ENCODE measurements at places on chromosomes 12 and 14.

DNA sequence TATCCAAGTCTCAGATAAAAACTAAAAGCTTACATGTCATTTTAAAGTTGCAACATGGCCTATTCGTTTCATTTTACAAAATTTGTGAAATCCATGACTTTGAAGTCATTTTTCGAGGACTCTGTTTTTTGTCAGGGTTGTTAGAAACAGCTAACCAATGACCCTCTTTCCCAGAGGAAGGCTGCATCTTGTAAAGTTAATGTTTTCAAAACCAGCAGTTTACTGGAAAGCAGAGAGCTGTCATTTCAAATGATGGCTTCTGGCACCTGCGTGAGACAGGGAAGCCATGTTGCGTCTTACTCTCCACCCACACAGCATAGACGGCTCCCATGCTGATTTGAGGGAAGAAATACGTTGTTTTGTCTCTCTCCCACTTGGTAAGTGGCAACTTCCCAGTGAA is 50.1 kb upstream of the RTRAF start:
- H3K27ac ChIP-seq = no peak overlapping the region
- H3K4me1 ChIP-seq = no peaks in the 10 kb centered on the region
- H3K27me3 ChIP-seq = no peaks in the 10 kb centered on the region
- peak; percentile 34 for DNase-seq
- H3K4me3 ChIP-seq = no peak overlapping the region

DNA sequence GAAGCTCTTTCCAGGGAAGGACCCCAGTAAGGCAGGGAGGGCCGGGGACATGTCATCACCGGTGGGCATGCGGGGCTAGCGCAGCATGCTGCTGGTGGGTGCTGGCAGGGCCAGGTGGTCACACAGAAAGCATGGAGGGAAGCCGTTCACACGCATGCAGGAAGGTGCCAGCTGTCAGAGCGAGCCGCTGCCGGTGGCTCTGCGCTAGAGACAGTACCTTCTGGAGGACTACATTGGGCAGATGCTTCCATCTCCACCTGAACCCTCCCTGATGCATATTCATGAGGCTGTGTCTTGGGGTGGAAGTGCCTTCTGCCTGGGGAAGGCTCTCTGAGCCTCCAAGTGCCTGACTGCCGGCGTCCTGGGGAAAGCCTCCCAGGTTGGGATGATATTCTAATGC is 203.8 kb downstream of the CALM1 start:
- H3K27ac ChIP-seq = no peak overlapping the region
- peaks cover 7% of the 10 kb centered on the region for H3K4me1 ChIP-seq
- no peak overlapping the region for H3K4me3 ChIP-seq
- no peaks in the 10 kb centered on the region for H3K27me3 ChIP-seq
- no peaks in the 10 kb centered on the region for H3K36me3 ChIP-seq

GRCh38 chr12:113860059-113860820 is 105.9 kb downstream of the RBM19 start:
- H3K4me1 ChIP-seq = no peaks in the 10 kb centered on the region
- DNase-seq = no peak
- H3K27me3 ChIP-seq = no peaks in the 10 kb centered on the region
- no peaks in the 10 kb centered on the region for H3K36me3 ChIP-seq
- H3K27ac ChIP-seq = no peak overlapping the region

DNA sequence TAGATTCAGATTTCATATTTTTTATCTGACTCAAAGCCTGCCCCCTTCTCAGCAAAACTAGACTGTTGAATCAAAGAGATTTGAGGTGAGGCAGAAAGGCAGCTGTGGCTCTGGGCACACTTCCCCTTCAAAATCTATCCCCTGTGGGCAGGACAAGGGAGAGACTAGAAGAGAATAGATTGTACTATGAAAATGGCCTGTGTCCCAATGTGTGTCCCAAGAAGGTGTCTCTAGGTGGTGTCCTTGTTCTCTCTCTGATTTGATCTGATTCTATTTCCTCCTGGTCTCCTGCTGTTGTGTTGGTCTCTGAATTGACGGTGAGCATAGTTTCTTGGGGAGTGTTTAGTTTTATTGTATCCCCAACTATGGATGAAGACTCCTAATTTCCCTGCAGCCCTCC is 565.8 kb upstream of the ATP2B1 start:
- H3K36me3 ChIP-seq = no peaks in the 10 kb centered on the region
- H3K4me1 ChIP-seq = no peaks in the 10 kb centered on the region
- no peak for DNase-seq

All from cardiac muscle cell (in vitro differentiated cells and primary cell).